Right atrium auricular region (tissue), 2 donors: ENCODE measurements at places on chromosomes 2 and 18. TPM values are rescaled to one million over a fixed set of nuclear protein-coding genes. Genes with fewer than 3 reads are reported as not detected.

Gene AQP12B
- total RNA-seq: not detected

GRCh38 chr2:32453242-32454062 lies 96.6 kb downstream of the BIRC6 start:
- H3K4me1 ChIP-seq: no peaks in the 10 kb centered on the region
- H3K36me3 ChIP-seq: peaks cover 9% of the 10 kb centered on the region
- H3K27me3 ChIP-seq: no peaks in the 10 kb centered on the region
- no peak overlapping the region for H3K4me3 ChIP-seq
- DNase-seq: no peak

DNA sequence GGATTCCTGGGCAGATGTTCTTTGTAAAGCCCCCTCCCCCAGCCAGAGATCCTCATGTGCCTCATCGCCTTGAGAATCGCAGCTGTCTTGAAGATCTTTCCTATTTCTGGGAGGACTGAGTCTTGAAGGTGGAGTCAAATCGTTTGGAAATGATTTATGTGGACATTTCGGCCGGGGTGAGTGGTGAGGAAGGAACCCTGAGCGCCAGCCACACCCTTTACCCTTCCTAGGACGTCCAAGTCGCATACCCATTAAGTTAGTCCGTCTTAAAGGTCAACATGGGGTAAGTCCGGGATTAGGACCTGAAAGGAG lies 84.9 kb upstream of the ZCCHC2 start:
- no peaks in the 10 kb centered on the region for H3K4me1 ChIP-seq
- H3K36me3 ChIP-seq: no peaks in the 10 kb centered on the region
- H3K27ac ChIP-seq: peak overlapping the region; percentile 76
- no peak for DNase-seq

- H3K27ac ChIP-seq: no peak overlapping the region
- DNase-seq: no peak
- H3K4me1 ChIP-seq: no peaks in the 10 kb centered on the region
- no peaks in the 10 kb centered on the region for H3K36me3 ChIP-seq
- H3K27me3 ChIP-seq: no peaks in the 10 kb centered on the region
Observed at GRCh38 chr2:214503568-214503967, 92.7 kb downstream of the VWC2L start.

DNA sequence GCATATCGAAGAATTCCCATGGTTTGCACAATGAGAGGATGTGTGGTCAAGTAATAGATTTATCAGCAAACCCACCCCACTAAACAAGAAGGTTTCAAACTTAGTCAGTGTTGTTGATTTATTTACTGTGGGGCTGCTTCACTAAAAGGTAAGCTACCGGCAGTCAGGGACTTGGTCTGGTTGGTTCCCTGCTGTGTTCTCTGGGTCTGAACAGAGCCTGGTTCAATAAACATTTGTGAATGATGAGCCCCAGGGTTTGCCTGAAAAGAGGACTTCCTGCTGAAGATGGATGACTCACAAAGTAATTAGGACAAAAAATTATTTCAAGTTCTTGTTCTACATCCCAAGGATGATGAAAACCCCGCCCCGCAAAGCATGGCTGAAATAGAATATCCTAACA lies 108.3 kb downstream of the SPP2 start:
- H3K4me1 ChIP-seq: no peaks in the 10 kb centered on the region
- H3K27me3 ChIP-seq: no peaks in the 10 kb centered on the region
- DNase-seq: no peak
- no peaks in the 10 kb centered on the region for H3K36me3 ChIP-seq
- H3K27ac ChIP-seq: no peak overlapping the region

GRCh38 chr18:76503649-76504386 lies 8.8 kb upstream of the ZNF516 start:
- H3K4me1 ChIP-seq: no peaks in the 10 kb centered on the region
- H3K27me3 ChIP-seq: no peaks in the 10 kb centered on the region
- no peak overlapping the region for H3K4me3 ChIP-seq
- no peak overlapping the region for H3K27ac ChIP-seq
